ENCODE measurements at places on chromosomes 7 and 10.

GRCh38 chr10:78830976-78831375 is 237.8 kb upstream of the ZMIZ1 start:
- DNase-seq: no peak

GRCh38 chr10:24771943-24772694 is 48.4 kb upstream of the ARHGAP21 start:
- no peak for DNase-seq

DNA sequence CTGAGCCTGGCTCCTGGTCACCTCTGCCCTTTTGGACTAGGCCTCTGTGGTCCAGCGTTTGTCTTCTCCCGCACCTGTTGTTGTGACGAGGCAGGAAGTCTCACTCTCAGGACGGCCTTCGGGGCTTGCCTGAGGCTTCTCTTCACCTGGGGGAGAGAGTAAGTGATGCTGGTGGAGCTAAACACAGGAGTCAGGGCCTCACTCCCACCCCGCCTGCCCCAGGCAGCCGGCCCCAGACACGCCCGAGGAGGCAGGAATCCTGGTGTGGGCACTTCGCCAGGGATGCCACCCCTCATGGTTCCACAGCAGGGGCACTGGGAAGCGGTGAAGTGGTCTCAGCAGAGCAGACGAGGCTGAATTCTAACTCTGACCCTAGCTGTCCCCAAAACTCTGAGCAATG is 42.4 kb downstream of the IL2RA start:
- DNase-seq: no peak

GRCh38 chr10:20089879-20090278 is 273.6 kb downstream of the PLXDC2 start:
- DNase-seq: no peak

DNA sequence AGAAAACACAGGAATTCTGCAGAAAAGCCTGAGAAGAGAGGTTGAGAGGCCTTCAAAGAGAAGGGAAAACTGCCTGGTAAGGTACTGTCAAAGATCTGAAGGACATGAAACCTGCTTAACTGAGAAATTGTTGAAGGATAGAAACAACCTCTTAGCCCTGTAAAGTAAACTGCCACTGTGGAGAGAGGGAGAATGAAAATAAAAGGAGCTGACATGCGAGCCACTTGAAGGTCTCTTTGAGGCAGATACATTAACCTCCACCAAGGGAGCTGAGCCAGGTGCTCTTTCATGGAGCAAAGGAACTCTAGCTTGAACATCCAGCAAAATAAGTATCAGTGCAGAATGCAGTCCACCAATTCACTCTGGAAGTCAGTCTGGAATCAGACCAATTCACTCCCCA is 108.8 kb upstream of the FEZF1 start:
- no peak for DNase-seq

DNA sequence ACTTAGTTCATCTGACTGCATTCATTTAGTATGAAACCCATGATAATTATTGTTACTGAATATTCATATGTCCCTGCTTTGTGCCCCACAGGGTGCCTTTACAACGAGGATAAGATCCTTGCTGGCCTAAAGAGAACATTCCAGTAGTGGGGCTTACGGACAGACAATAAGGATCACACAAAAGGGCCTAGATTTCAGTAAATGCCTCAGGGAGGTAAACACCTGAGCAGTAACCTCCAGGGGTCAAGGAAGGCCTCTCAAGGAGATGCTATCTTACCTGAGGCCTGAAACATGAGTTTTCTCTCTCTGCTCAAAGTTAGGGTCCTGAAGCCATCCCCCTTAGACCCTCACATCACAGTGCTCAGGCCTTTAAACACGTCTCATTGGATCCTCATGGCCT is 228.7 kb downstream of the TCF7L2 start:
- DNase-seq: no peak

GRCh38 chr7:69674701-69675182 is 76.5 kb downstream of the AUTS2 start:
- no peak for DNase-seq

DNA sequence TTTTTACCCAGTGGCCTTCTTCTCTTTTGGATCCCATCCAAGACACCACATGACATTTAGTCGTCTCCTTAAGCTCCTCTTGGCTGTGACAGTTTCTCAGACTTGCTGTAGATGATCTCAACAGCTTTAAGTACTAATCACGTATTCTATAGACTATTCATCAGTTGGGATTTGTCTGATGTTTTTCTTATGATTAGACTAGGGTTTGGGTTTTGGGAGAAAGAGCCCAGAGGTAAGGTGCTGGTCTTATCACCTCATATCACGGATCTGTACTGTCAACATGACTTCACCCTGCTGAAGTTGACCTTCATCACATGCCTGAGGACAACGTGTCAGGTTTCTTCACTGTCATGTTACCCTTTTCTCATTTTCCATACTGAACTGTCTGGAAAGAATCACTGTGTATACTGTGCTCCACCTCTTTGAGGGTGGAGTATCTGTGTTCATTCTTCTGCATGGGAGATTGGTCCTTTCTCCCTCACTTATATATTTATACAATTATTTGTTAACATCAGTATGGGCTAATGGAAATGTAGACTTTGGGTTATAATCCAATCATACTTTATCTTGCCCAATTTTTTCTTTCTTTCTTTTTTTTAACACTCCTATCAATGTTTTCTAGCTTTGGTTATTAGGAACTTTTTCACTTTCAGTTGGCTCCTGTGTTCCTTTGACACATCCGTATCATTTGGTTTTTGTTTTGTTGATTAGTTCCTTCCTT is 6.4 kb upstream of the HKDC1 start:
- no peak for DNase-seq

Data from fibroblast of skin of right quadriceps (primary cell).